Stimulated activated CD8-positive, alpha-beta memory T cell treated with anti-CD3 and anti-CD28 coated beads, Interleukin-7, amount 100 ng/mL, for 1 hour (primary cell): ENCODE measurements at places on chromosomes 2 and 18.

- DNase-seq, result no peak
These were observed 94.9 kb downstream of the HS1BP3 start for GRCh38 chr2:20555954-20556353.

DNA sequence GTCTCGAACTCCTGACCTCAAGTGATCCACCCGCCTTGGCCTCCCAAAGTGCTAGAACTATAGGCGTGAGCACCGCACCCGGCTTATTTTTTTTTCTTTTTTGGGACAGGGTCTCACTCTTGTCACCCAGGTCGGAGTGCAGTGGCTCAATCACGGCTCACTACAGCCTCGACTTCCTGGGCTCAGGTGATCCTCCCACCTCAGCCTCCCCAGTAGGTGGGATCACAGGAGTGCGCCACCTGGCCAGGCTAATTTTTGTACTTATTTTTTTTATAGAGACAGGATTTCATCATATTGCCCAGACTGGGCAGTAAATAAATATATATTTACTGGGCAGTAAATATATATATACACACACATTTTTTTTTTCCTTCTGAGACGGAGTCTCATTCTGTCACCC lies 2.6 kb downstream of the ATP5F1A start:
- DNase-seq, result no peak

GRCh38 chr18:78525366-78526111 lies 454.1 kb upstream of the SALL3 start:
- DNase-seq, result no peak

DNA sequence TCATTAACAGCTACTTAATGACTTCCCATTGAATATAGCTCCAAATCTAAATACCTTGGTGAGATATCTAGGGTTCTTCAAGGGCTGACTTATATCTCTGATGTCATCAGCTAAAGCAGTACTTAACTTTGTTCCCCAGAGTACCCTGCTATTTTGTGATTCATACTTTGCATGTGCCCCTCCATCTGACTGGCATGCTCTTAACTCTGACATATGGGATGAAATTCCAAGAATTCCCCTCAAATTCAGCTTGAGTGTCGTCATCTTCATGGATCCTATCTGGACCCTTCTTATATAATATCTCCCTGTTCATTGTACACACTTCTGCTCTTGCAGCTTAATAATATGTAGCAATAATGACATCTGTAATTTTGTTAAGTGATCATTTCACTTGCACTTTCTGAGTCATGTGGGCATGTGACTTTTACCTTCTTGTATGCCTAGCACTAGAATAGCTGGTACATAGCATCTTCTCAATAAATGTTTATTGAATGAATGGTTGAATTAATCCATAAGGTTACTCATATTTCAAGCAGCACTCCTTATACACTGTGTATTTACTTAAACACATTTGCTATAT lies 172.9 kb downstream of the WDR7 start:
- DNase-seq, result no peak

- DNase-seq, result no peak
These were observed at the start of gene ALKAL2 for GRCh38 chr2:287911-288757. TSS of gene ALKAL2 (minus strand) at chr2:288091. CDS start at chr2:287835, 256 bp downstream.

DNA sequence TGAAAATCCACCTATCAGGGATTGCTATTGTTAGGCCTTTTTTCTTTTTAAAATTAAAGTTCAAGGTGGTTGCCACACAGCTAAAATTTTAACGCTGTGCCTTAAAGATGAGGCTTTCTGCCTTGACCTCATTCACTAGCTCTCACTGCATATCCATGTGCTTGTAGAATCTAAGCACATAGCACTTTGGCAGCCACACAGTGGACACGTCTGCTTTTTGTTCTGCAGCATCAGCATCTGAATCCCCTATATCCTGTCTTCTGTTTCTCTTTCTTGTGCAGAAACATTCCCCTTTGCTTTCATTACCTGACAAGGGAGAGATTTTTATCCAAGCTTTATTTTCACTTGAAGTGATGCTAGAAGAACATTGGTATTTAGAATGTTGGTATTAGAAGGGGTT lies 38.1 kb downstream of the RALB start:
- no peak for DNase-seq
